ENCODE measurements at places on chromosomes 11 and 22.

DNA sequence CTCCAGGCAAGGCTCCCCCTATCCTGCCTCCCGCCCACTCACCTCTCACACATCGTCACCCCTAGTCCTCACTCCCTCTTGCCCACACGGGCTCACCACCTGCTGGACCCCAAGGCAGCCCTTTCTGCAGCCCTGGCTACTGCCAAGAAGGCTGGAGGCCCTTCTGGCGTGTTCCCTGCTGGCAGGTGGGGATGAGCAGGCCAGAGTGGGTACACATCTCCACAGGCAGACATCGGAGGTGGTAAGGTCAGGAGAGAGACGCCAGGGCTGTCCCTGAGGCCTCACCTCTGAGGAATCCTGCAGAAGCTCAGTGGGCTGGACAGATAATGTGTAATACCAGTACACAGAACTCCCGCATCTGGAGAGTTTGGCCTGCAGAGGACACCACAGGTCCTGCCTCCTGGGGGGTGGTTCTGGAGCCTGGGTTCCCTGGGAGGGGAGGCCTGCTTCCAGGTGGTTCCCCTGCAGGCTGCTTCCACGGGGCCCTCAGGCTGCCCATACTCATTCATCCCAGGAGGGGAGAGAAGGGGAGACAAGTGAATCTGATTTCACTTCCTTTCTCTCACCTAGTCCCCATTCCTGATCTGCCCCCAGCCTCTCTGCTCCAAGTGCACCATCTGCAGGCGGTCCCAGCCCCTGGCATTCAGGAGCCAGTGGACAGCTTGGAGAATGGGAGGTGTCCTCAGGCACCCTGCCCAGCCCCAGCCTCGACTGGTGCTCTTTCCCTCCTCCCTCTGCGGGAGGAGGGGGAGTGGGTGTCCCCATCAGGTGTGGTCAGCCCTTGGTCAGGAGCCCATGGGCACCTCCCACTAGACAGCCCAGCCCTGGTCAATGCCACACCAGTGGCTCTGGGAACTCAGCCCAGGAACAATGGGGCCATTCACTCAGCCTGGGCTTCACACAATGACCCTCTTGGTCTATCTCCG, 6.1 kb upstream of the CHST1 start:
- DNase-seq = no peak

DNA sequence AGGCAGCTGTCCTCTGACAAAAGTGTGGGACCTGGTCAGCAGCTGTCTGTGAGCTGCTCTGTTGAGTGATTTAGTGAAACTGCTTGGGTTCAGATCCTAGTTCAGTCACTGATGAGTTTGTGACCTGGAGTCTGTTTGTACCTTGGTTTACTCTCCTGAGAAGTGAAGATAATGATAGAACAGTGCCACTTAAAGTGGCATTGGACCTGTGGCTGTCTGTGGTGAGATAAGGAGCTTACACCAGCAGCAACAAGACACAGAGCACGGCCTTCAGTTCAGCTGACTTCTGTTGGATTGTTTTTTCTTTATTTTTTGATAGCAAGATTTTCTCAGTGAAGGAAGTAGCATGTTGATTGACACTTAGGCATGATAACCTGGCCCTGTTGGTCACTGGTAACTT, 46.2 kb upstream of the CTTN start:
- no peak for DNase-seq

DNA sequence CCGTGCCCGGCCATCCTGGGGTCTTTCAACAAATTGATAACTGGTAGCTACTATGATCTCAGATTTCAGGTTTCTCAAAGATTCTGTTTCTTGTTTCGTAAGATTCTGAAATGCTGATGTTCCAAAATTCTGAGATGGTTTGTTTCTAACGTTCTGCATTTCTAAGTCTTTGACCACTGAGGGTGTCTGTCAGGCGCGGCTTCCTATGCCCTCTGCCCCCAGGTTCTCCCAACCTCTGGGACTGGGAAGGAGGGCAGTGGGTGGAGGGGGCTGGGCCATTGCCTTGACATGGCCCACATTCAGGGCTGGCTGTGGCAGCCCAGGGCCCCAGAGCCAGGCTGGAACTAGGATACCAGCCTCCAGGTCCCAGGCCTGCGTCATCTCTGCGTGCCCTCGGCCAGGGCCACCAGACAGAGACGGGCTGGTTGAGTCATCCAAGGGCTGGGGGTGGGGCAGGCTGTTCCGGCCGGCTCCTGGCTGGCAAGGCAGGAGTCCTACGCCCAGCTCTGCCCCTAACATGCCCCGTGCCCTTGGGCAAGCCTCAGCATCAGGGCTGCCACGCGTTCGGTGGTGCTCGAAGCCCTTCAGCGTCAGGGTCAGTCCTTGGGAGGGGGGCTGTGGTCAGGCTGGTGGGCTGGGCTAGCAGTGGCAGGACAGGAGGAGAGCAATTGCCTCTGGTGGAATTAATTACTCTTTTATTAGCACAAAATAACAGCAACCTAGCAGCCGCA, 5.2 kb downstream of the TMEM134 start:
- DNase-seq = no peak

DNA sequence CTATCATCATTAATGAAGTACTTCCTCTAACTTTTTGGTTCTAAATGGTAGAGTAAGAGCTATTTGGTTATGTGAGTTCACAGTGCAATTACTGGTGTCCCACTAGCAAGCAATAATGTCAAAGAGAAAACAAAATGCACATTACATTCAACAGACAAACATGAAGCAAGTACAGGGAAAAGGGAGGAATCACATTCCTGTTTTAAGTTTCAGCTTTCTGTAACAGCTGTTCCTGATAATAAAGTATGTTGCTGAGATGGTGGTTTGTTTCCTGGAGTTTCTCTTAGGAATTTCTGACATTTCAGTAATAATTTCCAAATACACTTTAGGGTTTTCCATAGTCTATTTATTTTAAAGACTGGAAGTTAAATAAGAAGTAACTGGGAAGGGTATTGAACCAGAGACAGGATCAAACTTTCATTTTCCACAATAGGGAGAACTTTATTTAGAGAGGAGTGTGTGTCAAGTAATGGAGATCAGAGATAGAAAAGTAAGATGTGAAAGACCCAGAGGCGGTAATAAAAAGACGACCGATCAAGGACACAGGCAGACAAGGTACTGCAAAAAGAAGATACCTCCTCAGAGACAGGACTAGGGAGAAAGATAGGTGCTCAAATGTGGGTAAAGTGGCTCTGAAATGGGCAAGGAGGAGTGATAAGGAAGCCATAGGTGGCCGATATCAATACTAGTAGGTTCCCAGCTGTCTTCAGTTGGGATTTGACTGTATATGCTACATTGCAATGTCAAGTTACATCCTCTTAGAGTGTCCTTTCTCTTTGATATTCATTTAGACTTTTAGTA, 20.8 kb upstream of the CLNS1A start:
- DNase-seq = no peak

DNA sequence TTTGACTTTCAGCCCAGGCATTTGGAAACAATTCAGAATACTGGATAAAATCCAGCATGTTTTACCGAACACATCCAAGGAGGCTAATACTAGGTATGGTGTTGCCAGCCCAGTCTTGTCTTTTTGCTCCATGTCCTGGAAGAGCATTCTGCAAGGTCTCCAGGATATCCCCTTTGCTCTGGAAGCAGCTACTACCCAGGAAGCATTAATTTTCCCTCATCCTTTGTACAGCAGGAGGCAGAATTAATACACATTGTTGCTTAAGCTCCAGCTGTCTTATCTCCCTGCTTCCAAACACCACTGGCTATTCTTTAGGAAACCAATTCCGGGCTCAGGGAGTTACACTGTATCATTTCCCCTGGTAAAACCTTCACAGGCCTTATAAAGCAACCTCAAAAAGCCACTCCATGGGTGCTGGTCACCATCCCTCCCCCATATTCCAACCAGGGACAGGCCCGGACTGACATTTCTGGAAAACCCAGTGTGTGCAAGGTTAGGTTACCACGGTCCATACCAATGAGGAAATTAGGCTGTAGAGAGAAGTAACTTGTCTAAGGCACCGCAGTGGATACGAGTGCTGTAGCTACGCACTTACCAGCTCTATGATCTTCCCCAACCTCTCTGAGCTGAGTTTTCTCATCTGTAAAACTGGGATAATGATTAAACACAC, 1.5 kb upstream of the UBASH3B start:
- no peak for DNase-seq

GRCh38 chr11:19320827-19321226, 80.1 kb upstream of the E2F8 start:
- no peak for DNase-seq

GRCh38 chr11:72683782-72684200, 9.6 kb upstream of the PDE2A start:
- DNase-seq = peak; percentile 48

GRCh38 chr11:1381793-1382425, 7.8 kb upstream of the BRSK2 start:
- no peak for DNase-seq

- no peak for DNase-seq
Observed at GRCh38 chr11:117489999-117490679, 162.5 kb downstream of the CEP164 start.

- DNase-seq = no peak
Observed at GRCh38 chr22:26656891-26657851, at the start of gene MIAT. MIAT (plus strand) TSS chr22:26657588.

- DNase-seq = no peak
Observed at GRCh38 chr11:4459500-4459899, 10.4 kb downstream of the OR52K2 start.

- DNase-seq = no peak
Observed at GRCh38 chr11:131977231-131977630, 606.8 kb downstream of the NTM start.

GRCh38 chr11:33945481-33946268, 53.8 kb upstream of the LMO2 start:
- no peak for DNase-seq

DNA sequence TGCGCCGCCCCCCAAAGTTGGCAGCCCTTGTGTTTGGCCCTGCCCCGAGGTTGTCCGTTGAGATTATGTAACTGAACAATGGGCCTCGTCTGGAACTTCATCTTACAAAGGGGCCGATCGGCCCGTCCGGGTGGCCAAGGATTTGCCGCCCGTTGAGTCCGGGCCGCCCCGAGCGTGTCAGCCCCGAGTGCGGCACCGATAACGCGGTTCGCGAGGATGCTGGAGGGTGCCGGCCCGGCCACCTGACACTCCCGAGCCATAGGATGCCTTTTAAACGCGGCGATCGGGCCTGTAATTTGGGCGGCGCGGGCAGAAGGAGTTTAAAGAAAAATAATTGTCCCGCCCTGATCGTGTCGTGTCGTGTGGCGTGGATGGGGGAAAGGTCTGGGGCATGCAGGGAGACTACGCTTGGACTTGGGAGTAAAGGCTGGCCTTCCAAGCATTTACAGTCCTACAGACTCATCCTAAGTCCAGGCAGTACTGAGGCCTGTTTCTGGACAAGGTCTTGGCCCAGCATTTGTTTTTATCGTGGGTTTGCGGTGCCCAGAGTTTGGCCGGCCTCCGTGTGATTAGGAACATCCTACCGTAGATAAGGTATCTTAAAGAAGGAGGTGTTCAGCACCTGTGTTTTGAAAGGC, 1.3 kb downstream of the WEE1 start:
- no peak for DNase-seq

DNA sequence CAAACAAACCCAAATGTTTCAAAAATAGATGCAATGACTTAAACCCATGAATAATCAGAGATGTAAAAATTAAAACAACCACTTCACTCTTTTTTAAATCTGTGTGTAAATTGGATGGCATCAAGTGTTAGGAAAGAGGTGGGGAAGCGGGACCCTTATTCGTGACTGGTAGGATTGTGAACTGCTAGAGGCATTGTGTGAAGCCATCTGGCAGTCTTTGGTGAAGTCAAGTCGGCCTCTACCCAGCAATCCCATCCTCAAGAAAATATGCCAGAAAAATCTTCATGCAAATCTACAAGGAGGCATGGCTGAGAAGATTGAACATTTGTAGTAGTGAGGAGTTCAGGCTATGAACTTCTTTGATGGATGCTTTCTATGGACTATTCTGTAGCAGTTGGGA, 114.6 kb upstream of the C11orf87 start:
- no peak for DNase-seq

DNA sequence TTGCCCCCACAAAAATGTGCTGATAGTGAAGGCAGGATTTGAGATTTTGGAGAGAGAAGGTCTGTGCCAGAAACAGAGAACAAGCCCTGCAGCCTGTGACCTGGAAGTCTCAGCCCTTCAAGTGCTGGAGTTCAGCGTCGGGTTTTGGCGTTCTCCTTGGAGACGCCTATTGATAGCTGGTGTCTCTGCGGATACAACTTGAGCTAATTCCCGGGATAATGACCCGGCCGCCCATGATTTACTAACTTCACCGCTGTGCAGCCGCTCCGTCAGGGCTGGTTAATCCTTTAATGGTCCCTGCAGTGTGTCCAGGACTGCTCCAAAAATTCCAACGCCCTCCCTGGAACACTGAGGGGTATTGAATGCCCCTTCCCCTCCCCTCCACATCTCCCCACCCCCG, 76.6 kb downstream of the WT1 start:
- DNase-seq = no peak

- DNase-seq = no peak
Observed at GRCh38 chr22:39627865-39628562, 57.5 kb downstream of the CACNA1I start.

DNA sequence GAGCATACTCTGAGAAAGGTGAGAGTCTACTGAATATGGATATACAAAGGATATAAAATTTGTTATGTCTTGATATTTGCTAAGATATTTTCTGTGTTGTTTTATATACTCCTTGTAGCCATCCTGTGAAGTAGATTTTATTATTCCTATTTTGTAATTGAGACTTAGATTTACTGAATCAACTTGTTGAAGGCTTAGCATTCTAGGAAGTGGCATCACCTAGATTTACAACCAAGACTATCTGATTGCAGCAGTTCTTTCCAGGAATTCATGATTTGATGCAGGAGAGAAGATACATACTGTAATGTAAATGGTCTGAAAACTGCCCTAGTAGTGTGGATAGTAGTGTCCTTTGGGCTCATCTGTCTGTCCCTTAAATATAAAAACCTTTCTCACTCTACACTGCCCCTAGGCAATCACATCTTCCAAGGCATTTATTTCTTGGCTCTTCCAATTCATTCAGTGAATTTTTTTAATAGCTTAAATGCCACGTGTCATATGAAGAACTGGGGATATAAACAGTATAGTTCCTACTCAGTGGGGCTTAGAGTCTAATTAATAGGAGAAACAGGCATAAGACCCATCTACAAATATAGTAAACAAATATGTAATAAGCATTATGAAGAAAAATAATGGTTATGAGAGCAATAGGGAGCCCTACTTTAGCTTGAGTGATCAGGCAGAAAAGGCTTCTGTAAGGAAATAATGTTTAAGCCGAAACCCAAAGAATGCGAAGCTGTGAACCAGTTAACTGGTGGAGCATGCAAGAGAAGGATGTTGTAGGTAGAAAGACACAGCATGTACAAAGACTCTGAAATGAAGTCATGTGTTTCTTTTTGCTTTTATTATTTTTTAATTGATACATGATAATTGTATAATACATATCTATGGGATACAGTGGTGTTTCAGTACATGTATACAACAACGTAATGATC, 13.6 kb downstream of the IPO7 start:
- DNase-seq = no peak

- no peak for DNase-seq
Observed at GRCh38 chr11:88402192-88402715, 64.7 kb upstream of the CTSC start.

DNA sequence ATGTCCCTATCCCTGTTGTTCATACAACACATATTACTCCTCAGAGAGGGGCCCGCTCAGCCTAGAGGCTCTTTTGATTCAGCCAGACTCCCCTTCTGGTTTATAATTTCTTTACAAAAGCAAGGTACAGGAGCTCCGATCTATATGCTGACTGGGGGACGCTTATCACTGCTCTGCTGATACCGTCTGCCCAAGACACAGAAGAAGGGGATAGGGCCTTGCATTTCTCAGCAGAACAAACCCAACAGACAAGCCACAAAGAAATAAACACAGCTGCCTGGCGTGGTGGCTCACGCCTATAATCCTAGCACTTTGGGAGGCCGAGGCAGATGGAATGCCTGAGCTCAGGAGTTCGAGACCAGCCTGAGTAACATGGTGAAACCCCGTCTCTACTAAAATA, 109.9 kb upstream of the AKIP1 start:
- no peak for DNase-seq

All from stimulated activated CD4-positive, alpha-beta T cell treated with anti-CD3 and anti-CD28 coated beads, TNF-alpha, amount 100 ng/mL, for 24 hours (primary cell).